Stimulated activated CD4-positive, alpha-beta T cell treated with anti-CD3 and anti-CD28 coated beads, Interleukin-1b, Interleukin-23, amount 100 ng/mL, for 48 hours (primary cell): ENCODE measurements at places on chromosomes 13 and 19.

GRCh38 chr19:55676383-55676782 is 1.4 kb downstream of the EPN1 start:
- DNase-seq, result no peak

DNA sequence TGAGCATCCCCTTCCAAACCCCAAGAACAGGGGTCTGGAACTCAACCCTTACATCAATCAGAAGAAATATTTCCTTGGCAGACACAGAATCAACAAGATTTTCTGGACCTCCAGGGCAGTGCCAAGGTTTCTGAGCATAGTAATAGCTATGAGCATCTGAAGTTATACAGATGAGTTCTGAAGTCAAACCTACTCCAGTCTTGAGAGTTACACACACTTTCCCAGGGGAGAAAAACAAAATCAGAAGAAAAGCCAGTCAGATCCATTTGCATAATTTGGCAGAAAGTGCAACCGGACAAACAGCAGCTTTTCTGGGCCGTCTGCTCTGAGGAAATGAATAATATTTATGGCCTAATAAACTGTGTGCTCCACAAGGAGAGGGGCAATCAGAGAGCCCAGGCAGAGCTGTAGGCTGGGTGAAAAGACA is 93.1 kb downstream of the KL start:
- DNase-seq, result no peak

GRCh38 chr19:29323021-29323430 is 110.1 kb upstream of the UQCRFS1 start:
- no peak for DNase-seq

GRCh38 chr13:64767054-64767453 is 2463.1 kb downstream of the PCDH9 start:
- no peak for DNase-seq

GRCh38 chr19:38047641-38048040 is 140.6 kb downstream of the SIPA1L3 start:
- no peak for DNase-seq

DNA sequence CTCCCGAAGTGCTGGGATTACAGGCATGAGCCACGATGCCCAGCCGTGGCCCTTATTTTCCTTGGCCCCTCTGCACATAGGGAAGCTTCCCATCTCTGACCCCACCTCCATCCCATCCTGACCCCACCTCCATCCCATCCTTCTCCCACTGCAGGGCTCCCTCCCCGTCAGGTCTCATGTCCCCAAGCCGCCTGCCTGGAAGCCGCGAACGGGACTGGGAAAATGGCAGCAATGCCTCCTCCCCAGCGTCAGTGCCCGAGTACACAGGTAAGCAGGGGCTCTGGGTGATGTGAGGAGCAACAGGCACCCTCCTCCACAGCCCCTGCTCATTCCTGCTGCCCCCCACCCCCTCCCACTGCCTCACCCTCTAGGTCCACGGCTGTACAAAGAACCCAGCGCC is 12.2 kb downstream of the XAB2 start:
- DNase-seq, result no peak

DNA sequence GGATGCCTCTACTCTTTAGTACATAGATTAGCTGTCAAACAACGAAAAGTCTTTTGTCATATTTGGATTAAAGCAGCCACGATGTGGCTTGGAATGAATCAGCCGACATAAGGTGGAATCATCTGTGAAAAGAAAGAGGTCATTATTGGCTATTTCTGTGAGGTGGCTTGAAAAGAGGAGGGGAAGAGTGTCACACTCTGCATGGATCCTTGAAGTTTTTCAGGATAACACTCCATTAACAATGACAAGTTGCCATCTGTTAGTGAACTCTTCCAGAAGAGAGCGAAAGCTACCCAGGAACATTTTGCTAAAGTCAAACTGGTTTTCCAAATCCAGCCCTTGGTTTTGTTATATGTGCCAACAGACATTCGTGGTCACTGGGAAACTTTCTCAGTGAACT is 1604.8 kb downstream of the OLFM4 start:
- no peak for DNase-seq

DNA sequence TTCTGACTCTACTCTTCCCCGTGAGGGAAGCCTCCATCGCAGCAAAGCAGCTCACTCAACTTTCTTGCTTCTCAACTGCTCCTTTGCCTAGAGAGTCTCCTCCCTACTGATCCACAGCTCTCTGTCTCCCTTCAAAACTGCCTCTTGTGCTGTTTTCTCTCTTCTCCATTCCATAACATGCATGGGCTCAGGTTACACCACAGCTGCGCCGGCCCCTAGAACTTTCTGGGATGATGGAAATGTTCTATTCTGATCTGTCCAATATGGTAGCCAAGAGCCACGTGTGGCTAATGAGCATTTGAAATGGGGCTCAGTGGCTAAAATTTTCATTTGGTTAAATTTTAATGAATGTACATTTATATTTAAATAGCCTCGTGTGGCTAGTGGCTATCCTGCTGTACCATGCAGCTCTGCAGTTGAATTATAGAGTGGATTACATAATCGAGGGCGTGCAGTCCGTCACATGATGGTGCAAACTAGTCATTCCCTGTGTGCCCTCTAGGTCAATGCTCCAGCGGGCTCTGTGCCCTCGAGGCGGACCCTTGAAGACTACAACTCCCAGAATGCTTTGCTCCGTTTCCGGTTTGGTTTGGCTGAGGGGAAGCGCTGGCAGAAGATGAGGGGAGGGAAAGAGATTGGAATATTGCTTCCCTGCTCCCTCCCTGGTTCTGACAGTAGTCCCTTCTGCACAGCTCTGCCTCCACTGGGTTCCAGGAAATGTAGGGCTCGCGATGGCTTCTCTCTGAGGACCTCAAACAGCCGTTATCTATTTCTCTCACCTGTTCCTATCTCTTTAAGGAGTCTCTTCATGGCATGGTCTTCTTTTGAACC is 109.8 kb downstream of the CACNA1A start:
- DNase-seq, result peak; percentile 2

- DNase-seq, result no peak
Measured at GRCh38 chr19:50739914-50740426, 16.8 kb downstream of the CLEC11A start.

- no peak for DNase-seq
Measured at GRCh38 chr13:82681535-82681934, 1200.7 kb downstream of the SLITRK1 start.

DNA sequence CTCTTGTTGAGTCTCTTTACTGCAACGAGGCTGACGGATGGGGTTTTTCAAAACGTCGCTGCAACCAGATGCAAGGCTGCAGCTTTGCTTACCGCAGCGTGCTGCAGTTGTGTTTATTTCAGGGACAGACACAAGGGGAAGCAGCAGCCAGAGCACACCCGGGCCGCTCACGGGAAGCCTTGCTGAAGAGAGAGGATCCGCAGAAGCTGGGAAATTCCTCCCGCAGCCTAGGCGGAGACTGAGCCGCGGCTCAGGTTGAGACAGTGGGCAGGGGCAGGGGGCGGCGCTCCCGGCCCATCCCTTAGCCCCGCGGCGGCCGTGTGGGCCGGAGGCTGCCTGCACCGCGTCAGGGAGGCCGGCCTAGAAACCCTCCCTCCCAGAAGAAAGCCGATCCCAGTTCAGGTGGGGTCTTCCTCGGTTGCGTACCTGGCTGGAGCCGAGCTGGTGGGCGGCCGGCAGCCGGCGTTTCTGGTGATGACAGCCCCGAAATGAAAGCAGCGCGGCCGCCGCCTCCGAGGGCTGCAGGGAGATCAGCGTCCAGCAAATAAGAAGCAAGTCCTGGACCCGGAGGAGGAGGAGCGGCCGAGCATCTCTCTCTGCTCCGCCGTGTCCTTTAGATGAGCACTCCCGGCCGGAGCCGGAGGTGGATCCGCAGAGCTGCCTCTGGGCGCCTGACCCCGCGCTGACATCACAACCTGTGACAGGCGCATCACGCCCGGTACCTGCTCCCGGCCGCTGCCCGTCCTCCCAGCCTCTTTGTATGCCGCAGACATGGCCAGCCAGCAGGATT is at the start of gene FRY:
TSS of gene FRY (plus strand) at position 750 of the 790 bp plus-strand sequence. CDS start at position 772, 22 bp downstream.
- peak; percentile 26 for DNase-seq

GRCh38 chr19:30696514-30696913 is 324.3 kb downstream of the ZNF536 start:
- DNase-seq, result no peak

DNA sequence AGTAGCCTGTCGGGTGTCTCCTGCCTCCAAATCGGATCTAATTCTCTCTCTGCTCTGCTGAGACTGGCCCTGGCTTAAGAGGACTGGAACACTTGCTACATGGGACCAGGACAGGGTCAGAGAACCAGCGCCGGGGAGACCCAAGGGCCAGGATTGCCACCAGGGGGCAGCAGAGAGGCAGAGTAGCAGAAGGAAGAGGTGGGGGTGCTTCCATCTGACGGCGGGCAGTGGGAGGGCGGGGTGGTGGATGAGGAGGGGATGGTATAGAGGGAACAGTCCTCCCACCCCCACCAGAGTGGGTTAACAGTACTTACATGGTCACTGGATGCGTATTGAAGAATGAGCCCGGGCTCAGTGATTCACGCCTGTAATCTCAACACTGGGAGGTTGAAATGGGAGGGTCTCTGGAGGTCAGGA is 11.9 kb downstream of the SELENOW start:
- DNase-seq, result peak; percentile 85

GRCh38 chr19:40365010-40365409 is 16.5 kb downstream of the PLD3 start:
- no peak for DNase-seq

DNA sequence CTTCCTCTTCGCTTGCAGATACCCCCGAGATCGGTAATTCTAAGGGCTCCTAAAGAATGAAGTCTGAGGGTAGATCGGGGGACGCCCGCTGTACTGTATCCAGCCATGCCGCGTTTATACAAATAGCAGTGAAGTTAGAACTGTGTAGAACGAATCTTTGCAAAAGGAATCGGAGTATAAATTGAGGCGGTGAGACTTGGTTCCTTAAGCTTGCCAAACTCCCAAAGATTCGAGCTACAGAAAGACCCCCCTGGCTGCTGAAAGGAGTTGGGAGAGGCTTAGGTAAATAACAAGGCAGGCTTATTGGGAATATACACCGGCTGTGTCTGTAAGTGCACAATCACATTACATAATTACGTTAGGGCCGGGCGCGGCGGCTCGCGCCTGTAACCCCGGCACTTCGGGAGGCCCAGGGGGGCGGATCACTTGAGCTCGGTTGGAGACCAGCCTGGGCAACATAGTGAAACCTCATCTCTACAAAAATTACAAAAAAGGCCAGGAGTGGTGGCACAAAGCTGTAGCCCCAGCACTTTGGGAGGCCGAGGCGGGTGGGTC is 12.2 kb downstream of the TMEM160 start:
- DNase-seq, result no peak

DNA sequence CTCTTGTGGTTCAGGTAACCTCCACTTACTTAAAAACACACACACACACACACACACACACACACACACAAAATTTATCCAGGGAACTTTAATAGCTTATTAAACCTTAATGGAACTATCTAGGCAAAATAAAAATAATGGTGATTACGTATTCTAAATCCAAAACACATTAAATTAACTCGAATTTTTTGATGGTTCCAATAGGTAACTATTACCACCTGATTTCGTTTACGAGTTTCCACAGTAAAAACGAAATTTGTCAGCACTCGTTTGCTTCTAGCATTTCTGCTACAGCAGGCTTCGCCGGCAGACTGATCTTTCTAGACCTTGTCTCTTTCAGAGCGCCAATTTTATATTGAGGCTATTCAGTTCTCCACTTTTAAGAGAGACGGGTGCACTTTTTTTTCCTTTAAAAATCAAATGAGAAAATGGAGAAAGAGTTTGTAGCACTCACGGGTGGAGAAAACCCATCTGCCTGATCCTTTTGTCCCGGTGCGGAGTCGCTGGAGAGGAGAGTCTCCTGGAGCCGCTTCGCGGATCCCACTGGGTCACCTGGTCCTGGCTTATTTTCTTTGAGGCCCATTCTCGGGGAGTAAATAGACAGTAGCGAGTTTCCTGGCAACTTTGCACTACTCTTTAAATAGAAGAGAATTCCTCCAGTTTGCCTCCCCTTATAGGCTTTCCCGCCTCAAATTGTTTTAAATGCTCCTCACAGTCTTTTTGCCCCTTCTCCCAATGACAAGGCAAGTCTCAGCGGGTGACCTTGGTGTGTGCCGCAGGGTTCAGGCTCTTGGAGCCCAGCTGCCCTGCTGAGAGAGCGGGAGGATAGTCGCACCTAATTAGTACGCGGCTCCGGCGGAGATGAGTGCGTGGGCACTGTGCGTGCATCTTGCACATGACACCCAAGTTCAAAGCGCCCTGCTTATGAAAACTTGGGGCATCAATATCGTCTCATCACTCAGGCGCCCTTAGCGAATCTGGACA is 117.0 kb downstream of the KCNRG start:
- DNase-seq, result peak; percentile 10

DNA sequence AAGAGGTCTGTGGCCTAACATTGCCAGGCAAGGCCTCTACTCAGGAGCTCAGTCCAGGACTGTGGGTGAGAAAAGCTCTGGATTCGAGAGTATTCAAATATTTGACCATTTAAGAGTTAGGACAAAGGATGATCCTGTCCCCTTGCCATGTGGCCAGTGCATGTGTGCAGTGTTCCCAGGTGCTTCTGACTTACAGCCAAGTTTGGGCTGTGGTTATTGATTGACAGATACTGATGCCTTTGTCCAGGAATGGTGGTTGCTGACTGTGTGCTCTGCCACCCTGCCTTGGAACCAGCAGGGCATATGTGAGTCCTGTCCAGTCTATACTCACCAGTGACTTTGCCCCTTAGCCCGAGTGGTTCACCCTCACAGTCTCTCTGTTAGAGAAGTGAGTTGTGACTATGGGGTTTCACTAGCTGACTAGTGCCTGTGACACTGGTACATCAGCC is 51.9 kb downstream of the GARRE1 start:
- no peak for DNase-seq

GRCh38 chr13:42114912-42115311 is 66.5 kb downstream of the DGKH start:
- no peak for DNase-seq

- no peak for DNase-seq
Measured at GRCh38 chr13:72290962-72291681, 424.1 kb upstream of the DACH1 start.

- DNase-seq, result no peak
Measured at GRCh38 chr13:38735665-38736440, 49.0 kb downstream of the FREM2 start.

DNA sequence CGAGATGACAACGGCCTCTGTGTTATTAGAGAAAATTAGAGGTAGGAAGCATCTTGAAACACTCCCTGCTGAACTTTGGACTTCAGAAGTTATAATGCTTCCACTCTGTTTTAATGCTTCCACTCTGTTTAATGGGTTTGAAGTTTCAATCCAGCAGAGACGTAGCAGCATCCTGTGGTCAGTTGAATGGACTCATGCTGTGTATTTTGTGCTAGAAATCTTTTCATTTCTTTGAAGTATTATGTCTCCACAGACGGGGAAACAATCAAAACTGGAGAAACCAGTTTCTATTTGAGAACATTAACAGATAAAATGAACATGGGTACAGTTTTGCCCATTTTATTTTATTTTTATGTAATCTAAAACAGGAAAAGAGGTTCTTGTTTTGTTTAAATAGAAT is 1736.2 kb downstream of the SLITRK5 start:
- DNase-seq, result no peak
